ENCODE measurements at places on chromosomes 7 and 10.
A peak's percentile ranks its signal among the peaks of the same experiment; 100 is the strongest.

DNA sequence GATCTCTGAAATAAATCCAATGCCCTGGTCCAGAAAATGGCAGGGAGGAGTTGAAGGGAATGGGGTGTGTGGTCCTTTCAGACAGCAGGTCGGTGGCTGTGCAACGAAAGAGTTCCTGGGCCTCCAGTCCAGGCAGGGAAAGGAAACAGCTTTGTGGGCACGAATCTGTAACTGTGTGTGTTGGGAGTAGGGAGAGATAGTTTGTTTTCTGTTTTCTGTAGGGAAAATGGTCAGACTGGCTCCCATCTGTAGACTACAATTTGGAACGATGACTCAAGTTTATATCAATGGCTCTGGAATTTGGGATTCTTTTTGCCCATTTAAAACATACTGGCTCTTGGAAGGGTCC is 2.6 kb upstream of the HOXA9 start:
- no peak overlapping the region for H3K4me3 ChIP-seq
- peaks cover 78% of the 10 kb centered on the region for H3K27me3 ChIP-seq
- peaks cover 34% of the 10 kb centered on the region for H3K4me1 ChIP-seq
- peaks cover 3% of the 10 kb centered on the region for H3K36me3 ChIP-seq
- H3K27ac ChIP-seq, result no peak overlapping the region

DNA sequence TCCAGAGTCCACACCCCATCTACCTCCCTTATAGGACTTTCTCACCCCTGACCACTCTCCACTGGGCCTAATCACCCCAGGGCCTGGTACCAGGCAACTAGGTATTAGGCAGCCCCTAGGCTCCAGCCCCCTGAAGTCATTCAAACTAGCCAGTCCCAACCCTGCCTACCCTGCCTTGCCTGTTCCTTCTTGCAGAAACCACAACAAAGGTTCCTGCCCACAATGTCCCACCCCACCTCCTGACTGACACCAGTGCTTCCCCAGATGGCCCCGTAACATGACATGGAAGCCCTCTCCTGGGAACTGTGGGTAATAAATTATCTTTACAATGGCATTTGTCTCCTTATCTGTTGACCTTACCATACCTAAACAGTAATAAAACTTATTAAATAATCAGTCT is 100.6 kb upstream of the PDE1C start:
- no peaks in the 10 kb centered on the region for H3K27me3 ChIP-seq
- no peak overlapping the region for H3K4me3 ChIP-seq
- H3K36me3 ChIP-seq, result no peaks in the 10 kb centered on the region
- no peak overlapping the region for H3K27ac ChIP-seq
- no peak for DNase-seq

DNA sequence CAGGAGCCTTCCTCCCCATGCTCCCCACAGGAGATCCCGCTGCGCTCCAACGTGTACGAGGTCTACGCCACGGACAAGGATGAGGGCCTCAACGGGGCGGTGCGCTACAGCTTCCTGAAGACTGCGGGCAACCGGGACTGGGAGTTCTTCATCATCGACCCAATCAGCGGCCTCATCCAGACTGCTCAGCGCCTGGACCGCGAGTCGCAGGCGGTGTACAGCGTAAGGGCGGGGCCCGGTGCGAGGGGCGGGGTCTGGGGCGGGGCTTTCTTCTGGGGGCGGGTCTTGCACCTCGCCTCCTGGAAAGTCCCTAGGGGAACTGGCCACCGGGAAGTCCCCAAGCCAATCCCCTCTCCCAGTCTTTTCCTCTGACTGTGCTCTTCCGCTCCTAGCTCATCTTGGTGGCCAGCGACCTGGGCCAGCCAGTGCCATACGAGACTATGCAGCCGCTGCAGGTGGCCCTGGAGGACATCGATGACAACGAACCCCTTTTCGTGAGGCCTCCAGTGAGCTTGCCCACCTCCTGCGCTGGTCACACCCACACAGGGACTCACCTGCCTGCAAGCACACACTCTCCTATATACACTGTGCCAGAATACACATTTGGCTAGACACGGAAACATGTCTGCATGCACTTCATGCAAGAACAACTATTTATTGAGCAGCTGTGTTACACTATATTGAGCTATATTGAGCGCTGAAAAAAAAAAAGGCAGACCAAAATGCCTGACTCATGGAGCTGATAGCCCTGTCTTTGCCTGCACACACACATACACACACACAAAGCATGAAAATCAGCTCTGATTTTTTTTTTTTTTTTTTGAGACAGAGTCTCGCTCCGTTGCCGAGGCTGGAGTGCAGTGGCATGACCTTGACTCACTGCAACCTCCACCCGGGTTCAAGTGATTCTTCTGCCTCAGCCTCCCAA is 32.7 kb upstream of the VSIR start:
- DNase-seq, result no peak
- no peaks in the 10 kb centered on the region for H3K27me3 ChIP-seq
- no peaks in the 10 kb centered on the region for H3K36me3 ChIP-seq
- H3K4me1 ChIP-seq, result no peaks in the 10 kb centered on the region
- H3K4me3 ChIP-seq, result no peak overlapping the region
- no peak overlapping the region for H3K27ac ChIP-seq

GRCh38 chr10:110495731-110496552 is 1.8 kb upstream of the DUSP5 start:
- H3K36me3 ChIP-seq, result peaks cover 34% of the 10 kb centered on the region
- peaks cover 34% of the 10 kb centered on the region for H3K4me1 ChIP-seq

- no peaks in the 10 kb centered on the region for H3K36me3 ChIP-seq
- no peak for DNase-seq
- H3K4me3 ChIP-seq, result no peak overlapping the region
- H3K27me3 ChIP-seq, result no peaks in the 10 kb centered on the region
Measured at GRCh38 chr7:148173369-148173768, 417.2 kb upstream of the C7orf33 start.

- H3K27ac ChIP-seq, result no peak overlapping the region
- peaks cover 2% of the 10 kb centered on the region for H3K36me3 ChIP-seq
- no peak for DNase-seq
- H3K4me3 ChIP-seq, result no peak overlapping the region
- peaks cover 8% of the 10 kb centered on the region for H3K4me1 ChIP-seq
- H3K27me3 ChIP-seq, result peaks cover 1% of the 10 kb centered on the region
Measured at GRCh38 chr7:28052933-28053332, 127.7 kb downstream of the JAZF1 start.

DNA sequence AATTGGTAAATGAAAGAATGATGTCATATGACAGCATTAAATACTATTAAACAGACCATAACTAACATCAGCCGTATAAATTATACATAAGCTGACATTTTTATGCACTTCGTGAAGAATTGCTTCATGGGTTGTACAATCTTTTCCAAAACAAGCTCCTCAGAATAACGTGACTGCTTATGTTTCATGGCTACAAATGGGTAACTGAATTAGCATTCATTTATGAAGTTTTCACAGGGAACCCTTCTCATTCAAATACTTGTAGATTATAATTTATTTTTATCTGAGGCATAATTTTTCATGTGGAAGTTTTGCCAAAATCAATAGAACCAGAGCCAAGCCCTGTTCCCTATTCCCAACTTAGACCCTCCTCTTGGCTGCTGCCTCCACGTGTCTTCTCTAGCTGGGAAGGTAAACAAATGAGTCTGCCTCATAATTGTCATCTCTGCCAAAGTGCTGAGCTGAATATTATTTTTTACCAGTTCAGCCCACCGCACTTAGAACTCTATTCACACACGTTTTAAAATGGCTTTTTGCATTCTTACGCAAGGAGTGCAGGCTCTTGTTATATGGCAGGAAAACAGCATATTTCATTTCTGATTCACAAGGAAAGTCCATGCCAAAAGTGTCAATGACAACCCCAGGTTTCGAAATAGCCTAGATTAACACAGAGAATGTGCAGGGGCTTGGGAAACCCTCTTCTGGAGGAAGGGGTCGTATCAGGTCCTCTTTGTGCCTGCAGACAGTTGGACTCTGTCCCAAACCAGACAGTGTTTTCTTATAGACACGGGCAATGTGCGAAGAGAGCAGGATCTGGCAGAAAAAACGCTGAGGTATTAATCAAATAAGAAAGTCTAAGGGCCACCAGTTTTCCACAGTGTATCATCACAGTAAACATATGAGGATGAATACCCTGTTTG is 370.7 kb upstream of the MGMT start:
- H3K4me1 ChIP-seq, result no peaks in the 10 kb centered on the region
- no peaks in the 10 kb centered on the region for H3K36me3 ChIP-seq
- no peak overlapping the region for H3K4me3 ChIP-seq
- no peak overlapping the region for H3K27ac ChIP-seq

- H3K27me3 ChIP-seq, result no peaks in the 10 kb centered on the region
- no peak overlapping the region for H3K27ac ChIP-seq
- H3K36me3 ChIP-seq, result peaks cover 3% of the 10 kb centered on the region
- no peak for DNase-seq
Measured at GRCh38 chr10:17062955-17063484, 66.6 kb downstream of the CUBN start.

DNA sequence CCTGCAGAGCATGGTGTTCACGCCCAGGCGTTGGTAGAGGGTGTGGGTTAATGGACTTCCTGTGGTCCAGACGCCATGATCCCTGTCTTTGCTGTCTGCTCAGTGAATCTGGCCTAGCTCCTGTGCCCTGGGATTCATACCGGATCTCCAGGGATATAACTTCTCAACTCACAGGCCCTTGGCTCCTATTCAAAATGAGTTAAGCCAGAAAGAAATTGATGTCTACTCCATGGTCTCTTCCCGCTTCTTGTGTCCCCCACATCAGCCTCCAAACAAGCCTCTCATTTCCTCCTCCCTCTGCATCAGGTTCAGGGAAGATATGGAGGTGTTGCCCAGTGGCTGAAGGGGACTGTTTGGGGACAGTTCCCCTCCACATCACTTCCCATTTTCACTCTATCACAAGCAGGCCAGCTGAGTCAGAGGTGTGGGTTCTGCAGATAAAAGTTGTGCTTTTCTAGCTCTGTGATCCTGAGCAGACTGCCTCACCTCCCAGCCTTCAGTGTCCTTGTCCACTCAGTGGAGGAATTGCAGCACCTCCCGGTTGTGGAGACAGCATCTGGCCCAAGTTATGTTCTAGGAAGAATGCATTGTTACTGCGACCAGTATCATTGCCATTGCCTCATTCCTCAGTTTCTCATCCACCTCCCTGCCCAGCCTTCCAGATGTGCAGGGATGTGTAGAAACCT is 22.5 kb downstream of the AKR1E2 start:
- no peak overlapping the region for H3K27ac ChIP-seq
- peaks cover 3% of the 10 kb centered on the region for H3K4me1 ChIP-seq
- DNase-seq, result no peak
- no peak overlapping the region for H3K4me3 ChIP-seq

DNA sequence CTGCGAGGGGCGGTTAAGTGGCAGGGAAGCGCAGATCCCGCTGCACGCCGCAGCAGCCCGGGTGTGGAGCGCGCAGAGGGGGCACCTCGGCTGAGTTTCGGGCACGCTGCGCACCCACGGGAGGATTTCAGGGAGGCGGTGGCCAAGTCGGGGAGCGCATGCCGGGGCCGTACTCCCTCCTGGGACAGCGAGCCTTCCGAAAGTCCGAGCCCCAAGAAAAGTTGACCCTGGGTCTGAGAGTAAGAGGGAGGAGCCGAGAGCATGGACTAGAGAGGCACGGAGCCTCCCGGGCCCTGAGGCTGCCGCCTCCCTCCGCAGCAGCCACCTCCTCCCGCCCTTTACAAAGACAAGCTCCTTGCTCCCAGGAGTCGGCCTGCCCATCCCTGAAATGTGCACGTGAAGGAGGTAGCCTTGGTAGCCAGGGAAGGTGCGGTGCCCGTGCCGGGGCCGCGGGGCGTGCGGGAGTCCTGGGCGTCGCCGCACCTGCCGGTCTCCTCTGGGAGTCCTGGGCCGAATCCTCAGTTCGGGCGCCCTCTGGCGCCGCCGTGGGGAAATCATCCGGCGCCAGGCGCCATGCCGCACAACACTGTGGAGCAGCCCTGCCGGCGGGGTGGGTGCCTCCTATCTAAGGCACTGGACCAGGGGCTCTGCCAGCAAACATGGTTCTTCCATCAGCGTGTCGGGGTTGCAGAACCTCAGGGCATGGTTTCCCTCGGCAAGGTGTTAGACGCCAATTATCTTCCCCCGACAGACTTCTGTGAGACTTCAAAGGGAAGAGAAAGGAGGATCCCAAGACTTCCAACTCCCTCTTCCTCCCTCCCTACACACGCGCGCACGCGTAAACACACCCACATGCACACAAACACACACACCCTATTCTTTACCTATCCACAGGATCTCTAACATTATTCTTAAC is 104.0 kb downstream of the TRIL start:
- peak; percentile 77 for DNase-seq
- H3K27ac ChIP-seq, result no peak overlapping the region
- peak overlapping the region; percentile 29 for H3K4me3 ChIP-seq

DNA sequence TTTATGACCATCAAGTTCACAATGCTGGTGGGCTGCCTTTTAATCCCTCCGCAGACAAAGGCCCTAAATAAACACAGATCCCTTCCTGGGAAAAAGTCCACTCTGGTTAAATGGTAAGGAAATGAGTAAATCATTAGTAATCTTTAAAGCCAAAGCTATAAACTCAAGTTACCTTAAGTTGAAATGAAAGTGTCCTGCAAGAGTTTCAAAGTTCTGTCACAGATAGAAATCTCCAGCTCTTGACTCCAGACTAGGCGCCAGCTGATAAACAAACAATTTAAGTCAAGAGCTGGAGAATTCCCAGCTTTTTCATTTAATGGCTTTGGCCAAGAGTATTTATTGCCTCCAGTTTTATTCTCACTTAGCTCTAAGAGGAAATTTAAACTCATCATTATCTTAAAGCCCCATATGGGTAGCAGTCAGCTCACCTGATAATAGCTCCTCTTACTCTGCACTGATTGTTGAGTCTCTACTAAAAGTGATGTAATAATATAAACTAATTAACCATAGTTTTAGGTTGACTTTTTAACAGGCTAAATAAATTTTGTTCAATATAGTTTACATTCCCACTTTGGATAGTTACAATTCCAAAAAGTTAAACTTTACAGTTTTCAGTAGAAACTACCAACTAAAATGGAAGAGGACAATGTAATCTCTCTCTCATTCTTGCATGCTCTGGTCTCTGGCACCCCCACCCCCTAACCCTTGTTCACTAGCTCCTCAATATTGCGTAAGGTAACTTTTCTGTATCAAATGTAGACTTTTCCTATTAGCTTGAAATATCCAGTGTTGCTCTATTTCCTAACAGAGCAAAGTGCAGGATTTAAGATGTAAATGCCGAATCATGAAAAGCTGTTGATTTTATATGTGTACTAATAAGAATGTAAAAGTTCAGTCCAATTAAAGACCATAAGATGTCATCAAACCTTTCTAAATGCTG is 56.1 kb downstream of the HIBADH start:
- no peak for DNase-seq
- no peaks in the 10 kb centered on the region for H3K4me1 ChIP-seq
- H3K27ac ChIP-seq, result no peak overlapping the region
- H3K4me3 ChIP-seq, result no peak overlapping the region
- H3K36me3 ChIP-seq, result peaks cover 2% of the 10 kb centered on the region

DNA sequence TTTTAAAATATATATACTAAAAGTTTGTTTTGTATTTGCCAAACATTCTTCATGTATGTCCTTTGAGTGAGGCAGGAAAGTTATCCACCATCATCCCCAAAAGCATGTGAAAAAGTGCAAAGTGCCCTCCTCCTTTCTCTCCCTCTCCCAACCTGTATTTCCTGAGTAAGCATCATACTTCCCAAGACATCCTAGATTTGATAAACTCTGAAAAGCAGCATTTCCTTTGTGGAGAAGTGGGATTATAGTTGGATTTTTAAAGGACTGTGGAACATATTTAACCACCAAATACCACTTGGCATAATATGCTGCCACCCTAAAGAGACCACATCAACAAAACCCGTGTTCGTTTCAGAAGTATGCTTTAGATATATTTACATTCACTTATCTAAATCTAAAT is 36.9 kb downstream of the NET1 start:
- peaks cover 27% of the 10 kb centered on the region for H3K4me1 ChIP-seq
- peaks cover 16% of the 10 kb centered on the region for H3K36me3 ChIP-seq
- no peak for DNase-seq
- H3K27me3 ChIP-seq, result no peaks in the 10 kb centered on the region
- no peak overlapping the region for H3K27ac ChIP-seq

Measured in activated CD4-positive, alpha-beta memory T cell treated with anti-CD3 and anti-CD28 coated beads for 36 hours (primary cell).